Kasumi-1 (cell line): ENCODE measurements at places on chromosomes 5 and 9.
A peak's percentile ranks its signal among the peaks of the same experiment; 100 is the strongest.

DNA sequence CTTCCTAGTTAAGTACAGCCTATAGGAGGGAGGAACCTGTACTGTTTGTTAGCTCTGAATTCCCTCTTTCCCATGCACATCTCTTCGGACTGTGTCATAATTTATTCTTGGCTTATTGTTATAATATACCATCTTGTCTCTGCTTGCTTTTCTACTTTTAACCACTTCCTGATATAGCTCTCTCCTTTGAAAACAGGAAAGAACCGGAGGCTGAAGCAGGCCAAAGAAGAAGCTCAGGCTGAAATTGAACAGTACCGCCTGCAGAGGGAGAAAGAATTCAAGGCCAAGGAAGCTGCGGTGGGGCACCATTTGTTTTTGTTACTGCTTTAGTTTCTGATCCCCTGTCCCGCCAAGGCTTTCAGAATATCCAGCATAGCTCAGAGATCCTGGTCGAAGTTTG is 4.8 kb downstream of the ATP6V1G1 start:
- DNase-seq = peak; percentile 90

- DNase-seq = peak; percentile 44
Observed at GRCh38 chr9:114291064-114291474, 31.8 kb upstream of the ORM1 start.

DNA sequence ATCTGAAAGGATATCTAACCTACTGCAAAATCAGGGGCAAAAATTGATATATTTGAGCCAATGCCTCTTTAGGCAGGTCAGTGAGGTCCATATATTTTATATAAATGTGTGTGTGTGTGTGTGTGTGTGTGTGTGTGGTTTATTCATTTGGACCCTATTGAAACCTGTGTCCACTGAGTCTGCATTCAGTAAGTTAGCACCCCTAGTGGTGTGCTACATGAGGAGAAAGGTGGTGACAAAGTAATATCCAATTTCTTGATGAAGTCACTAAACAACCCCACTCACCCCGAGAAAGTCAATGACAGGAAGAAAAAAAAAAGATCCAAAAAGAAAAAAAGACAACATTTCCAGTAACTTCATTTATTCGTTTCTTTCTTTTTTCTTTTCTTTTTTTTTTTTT is 4.1 kb downstream of the FBXW11 start:
- DNase-seq = peak; percentile 18

GRCh38 chr5:80239680-80240367 is 16.0 kb downstream of the SERINC5 start:
- no peak for DNase-seq

GRCh38 chr9:99296291-99296951 is 74.3 kb downstream of the SEC61B start:
- DNase-seq = peak; percentile 33

DNA sequence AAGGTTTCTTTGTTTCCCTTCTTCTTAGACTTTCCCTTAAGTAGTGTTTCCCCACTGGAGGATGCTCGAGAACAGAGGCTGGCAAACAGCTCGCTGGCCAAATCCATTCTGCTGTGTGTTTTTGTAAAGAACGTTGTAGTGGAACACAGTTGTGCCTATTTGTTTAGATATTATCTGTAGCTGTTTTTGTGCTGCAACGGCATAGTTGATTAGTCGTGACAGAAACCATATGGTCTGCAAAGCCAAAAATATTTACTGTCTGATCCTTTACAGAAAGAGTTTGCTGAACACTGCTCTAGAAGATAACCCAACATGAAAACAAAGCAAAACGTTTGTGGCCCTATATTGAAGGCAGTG is 47.0 kb upstream of the EGFLAM start:
- DNase-seq = no peak

DNA sequence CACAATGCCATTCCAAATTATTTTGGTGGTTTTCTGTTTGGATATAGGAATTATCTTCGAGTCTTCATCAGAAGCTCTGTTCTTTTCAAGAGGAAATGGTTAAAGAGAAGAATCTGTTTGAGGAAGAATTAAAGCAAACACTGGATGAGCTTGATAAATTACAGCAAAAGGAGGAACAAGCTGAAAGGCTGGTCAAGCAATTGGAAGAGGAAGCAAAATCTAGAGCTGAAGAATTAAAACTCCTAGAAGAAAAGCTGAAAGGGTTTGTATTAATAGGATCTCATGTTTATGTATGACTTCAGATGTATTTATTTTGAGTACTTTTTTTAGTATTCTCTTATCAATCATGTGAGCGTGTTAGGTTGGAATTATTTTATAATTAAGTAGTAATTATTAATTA is 15.0 kb downstream of the HMMR start:
- peak; percentile 79 for DNase-seq

DNA sequence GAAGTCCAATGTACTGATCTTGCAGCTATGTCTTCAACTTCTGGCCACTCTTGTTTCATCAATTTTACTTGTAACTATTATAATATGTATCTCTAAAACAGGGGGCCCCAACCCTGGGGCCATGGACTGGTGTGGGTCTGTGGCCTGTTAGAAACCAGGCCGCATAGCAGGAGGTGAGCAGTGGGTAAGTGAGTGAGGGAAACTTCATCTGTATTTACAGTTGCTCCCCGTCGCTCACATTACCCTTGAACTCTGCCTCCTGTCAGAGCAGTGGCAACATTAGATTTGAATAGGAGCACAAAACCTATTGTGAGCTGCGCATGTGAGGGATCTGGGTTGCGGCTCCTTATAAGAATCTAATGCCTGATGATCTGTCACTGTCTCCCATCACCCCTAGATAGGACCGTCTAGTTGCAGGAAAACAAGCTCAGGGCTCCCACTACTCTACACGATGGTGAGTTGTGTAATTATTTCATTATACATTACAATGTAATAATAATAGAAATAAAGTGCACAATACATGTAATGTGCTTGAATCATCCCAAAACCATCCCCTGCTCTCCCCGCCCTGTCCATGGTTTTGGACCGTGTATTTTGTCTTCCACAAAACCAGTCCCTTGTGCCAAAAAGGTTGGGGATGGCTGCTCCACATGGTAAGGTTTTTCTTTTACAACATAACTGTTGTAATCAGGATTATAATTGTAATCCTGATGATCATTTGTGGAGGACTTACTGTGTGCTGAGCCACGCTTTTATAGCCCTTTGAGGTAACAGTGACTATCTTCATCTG is 26.9 kb upstream of the SH3PXD2B start:
- DNase-seq = no peak

DNA sequence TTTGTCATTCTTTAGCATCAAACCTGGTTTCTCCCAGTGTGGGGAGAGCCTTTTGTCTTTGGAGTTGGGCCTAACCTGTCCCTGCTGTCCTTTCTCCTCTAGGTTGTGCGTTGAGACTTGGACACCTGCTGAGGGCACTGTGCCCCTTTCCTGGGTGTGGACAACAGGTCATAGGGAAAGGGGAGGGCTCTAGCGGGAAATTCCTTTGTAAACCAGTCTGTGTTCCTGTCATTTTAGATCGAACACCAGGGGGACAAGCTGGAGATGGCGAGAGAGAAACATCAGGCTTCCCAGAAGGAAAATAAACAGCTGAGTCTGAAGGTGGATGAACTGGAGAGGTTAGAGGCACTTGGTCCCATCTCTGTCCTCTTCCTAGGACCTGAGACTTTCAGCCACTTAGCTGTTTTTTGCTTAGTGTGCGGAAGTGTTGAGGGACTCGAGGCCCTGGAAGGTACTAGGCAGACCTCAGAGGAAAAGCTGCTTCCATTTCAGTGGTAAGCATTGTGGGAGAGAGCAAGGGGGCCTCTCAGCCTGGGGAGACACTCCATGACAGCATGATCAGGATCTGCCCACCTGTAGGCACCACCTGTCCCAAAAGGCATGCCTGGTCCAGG is 8.6 kb upstream of the GLE1 start:
- DNase-seq = no peak

GRCh38 chr9:127360829-127361228 is 36.1 kb upstream of the SLC2A8 start:
- DNase-seq = no peak

GRCh38 chr5:129909225-129909624 is 5.0 kb downstream of the CHSY3 start:
- no peak for DNase-seq

DNA sequence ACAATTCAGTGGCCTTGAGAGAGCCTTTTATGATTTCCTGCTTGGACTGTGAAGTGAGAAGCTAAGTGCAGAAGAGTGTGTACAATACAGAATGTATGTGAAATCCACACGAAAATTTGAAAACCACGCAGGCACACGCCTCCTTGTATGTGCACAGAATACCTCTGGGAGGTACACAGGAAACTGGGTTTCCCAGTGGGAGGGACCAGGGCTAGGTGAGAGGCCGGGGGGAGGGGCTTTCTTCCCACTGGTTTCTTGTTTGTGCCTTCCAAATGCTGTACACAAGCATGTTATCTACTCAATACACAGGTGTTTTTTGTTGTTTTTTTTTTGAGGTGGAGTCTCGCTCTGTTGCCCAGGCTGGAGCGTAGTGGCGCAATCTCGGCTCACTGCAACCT is 16.1 kb downstream of the C9orf50 start:
- no peak for DNase-seq

GRCh38 chr5:126674145-126674544 is 73.4 kb downstream of the PHAX start:
- no peak for DNase-seq

- DNase-seq = no peak
Observed at GRCh38 chr9:84835745-84836144, 166.2 kb downstream of the NTRK2 start.

GRCh38 chr5:79793304-79793703 is 103.7 kb downstream of the CMYA5 start:
- DNase-seq = no peak

DNA sequence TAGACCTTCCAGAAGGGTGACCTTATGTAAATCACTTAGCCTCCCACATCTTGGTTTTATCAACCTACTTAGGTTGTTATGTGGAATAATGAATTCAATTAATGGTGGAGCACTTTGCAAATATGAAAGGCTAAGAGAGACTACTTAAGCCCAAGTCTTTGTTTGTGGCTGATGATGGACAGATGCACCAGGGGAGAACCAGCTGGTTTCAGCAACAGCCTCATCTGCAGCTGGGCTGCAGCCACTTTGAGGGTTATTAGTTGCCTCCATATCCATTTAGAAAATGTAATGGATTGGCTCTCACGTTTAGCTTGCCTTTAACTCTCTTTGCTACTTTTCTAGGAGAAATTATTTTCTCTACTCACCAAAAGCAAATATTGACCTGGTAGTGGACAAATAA is 146.6 kb downstream of the ESM1 start:
- no peak for DNase-seq

- DNase-seq = no peak
Observed at GRCh38 chr9:15612962-15613361, 60.1 kb downstream of the CCDC171 start.

GRCh38 chr9:120040896-120041295 is 539.1 kb downstream of the CDK5RAP2 start:
- no peak for DNase-seq

DNA sequence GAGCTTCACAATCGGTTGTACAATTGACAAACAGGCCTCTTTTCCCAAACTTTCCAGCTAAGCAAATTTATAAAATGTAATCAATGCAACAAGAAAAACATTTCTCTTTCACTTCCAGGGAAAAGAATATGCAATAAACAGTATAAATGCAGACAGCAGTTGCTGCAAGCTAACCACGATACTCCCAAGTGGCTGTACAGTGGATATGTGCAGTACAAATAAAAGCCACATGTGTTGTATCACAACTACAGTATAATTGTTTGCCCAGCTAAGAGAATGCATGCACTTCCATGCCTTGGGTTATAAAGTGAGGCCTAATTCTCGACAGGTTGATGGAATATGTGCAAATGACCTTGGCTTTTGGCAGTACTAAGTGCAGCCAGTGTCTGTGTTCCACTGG is 16.7 kb upstream of the PDCL start:
- DNase-seq = no peak

DNA sequence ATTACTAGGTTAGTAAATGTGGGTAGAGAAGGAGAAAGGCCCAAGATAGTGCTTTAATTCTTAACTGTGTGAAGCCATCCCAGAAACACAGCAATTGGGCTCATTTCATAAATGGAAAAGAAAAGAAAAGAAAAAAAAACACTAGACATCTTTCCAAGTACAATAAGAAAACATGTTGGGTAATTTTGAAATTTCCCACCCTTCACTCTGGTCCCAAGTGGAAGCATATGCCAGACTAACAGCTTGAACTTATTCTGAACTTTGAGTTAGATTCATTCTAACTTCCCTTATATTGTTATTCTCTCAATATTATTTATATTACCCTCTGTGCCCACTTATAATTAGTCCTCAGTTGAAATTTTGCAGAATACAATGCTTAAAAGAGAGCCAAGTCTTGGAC is 113.4 kb upstream of the GHR start:
- DNase-seq = no peak

- no peak for DNase-seq
Observed at GRCh38 chr5:1208221-1208742, 6.9 kb downstream of the SLC6A19 start.

DNA sequence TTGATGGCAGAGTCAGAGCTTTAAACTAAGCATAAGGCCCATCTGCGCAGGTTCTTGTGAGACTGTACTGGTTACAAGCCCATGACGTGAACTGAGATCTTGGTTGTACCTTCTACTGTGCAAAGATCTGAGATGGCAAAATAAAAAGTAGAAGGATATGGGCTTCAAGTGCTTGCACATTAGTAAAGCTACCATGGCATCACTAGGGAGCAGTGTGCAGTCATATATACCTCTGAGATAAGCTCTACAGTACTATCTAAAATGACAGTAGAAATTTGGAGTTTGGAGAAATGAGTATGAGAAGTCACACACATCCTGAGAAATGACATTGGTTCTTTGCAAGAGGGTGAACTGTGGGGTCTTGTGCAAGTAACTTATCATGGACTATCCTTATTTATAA is 408.2 kb upstream of the PRR16 start:
- DNase-seq = peak; percentile 13

DNA sequence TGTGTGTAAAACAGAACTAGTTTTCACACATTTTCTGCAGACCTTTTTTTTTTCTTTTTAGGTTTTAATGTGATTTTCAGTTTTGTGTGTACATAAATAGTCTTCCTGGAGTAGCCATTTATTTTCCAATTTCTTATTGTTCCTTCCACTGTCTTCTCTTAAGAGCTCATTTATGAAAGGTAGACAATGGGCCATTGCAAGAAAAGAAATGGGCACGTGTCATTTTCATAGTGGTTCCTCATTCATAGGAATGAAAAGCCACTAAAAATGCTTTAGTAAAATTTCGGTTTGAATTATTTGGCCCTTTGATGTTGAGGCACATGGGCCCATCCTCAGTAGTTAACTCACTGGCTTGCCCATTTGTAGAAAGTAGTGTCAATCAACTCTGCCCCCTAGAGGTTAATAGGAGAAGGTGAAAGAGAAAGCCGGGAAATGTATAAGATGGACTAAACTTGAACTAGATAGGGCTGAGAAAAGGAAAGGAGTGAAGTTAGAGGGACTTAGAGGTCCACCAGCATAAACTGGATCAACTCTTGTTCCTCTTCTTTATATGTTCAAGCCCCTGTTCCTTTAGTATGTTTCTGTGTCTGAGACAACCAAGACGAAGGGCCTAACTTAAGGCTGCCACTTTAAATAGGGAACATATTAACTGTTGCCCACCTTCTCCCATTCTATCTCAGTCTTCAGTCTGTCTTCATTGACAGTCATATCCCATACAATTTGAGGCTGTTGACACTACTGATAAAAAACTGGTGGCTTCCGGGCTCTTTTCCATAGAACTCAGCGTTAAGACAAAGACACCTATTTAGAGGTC is 72.6 kb downstream of the SMARCA2 start:
- DNase-seq = peak; percentile 60

- DNase-seq = no peak
Observed at GRCh38 chr9:135604437-135605237, 34.7 kb downstream of the GLT6D1 start.
